ENCODE measurements at places on chromosomes 2 and 18.
A peak's percentile ranks its signal among the peaks of the same experiment; 100 is the strongest.

GRCh38 chr18:29459972-29460371 lies 1283.0 kb upstream of the CDH2 start:
- no peak for DNase-seq

DNA sequence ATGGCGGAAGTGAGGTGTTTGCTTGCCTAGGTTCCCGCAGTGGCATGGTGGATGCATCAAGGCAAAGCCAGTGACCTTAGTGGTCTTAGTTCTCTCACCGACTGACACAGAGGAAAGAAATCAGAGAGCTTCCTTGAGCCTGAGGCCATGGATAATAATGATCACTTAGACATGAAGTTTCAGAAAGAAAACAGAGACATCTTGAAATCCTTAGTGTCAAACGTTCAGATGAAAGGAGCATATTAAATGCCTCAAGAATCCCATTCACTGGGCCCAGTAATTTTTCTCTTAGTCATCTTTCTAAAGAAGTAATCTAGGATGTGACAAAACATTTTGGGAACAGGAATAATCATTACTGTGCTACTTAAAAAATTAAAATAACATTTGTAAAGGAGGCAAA lies 35.2 kb downstream of the COPS8 start:
- DNase-seq: no peak

DNA sequence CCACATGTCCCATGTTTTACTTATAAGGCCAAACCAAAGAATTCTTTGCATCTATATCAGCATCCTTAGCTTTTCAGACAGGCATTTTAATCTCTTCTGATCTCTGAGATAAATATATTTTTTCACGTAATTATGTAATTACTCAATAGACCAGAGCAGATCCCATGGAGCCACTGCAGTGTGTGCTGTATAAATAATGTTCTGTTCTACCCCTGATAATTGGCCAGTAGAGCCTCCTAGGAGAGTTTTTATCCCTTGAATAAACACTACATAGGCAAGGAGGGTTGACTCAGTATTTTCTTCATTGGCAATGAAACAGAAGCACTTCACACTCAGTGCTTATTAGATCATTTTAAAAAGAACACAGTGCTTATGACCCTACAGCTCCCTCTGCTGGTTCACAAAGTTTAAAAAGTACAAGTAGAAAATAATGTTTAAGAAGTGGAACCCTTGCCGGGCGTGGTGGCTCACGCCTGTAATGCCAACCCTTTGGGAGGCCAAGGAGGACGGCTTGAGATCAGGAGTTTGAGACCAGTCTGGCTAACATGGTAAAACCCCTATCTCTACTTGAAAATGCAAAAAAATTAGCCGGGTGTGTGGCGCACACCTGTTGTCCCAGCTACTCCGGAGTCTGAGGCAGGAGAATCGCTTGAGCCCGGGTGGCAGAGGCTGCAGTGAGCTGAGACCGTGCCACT lies 91.9 kb downstream of the PPP1R1C start:
- no peak for DNase-seq

DNA sequence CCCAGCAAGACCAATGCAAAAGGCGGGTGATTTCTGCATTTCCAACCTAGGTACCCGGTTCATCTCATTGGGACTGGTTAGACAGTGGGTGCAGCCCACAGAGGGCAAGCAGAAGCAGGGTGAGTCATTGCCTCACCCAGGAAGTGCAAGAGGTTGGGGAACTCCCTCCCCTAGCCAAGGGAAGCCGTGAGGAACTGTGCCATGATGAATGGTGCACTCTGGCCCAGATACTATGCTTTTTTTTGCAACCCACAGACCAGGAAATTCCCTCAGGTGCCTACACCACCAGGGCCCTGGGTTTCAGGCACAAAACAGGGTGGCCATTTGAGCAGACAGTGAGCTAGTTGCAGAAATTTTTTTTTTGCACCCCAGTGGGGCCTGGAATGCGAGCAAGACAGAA lies 662.6 kb upstream of the ACVR2A start:
- peak; percentile 42 for DNase-seq

- DNase-seq: no peak
These were observed 584.5 kb upstream of the LRRTM1 start for GRCh38 chr2:80889009-80889408.

Data from activated T-helper 1 cell treated with anti-CD3 and anti-CD28 coated beads, Interleukin-2, amount 50 U/mL, for 16 hours (primary cell).